ENCODE measurements at places on chromosomes 6 and 20.

DNA sequence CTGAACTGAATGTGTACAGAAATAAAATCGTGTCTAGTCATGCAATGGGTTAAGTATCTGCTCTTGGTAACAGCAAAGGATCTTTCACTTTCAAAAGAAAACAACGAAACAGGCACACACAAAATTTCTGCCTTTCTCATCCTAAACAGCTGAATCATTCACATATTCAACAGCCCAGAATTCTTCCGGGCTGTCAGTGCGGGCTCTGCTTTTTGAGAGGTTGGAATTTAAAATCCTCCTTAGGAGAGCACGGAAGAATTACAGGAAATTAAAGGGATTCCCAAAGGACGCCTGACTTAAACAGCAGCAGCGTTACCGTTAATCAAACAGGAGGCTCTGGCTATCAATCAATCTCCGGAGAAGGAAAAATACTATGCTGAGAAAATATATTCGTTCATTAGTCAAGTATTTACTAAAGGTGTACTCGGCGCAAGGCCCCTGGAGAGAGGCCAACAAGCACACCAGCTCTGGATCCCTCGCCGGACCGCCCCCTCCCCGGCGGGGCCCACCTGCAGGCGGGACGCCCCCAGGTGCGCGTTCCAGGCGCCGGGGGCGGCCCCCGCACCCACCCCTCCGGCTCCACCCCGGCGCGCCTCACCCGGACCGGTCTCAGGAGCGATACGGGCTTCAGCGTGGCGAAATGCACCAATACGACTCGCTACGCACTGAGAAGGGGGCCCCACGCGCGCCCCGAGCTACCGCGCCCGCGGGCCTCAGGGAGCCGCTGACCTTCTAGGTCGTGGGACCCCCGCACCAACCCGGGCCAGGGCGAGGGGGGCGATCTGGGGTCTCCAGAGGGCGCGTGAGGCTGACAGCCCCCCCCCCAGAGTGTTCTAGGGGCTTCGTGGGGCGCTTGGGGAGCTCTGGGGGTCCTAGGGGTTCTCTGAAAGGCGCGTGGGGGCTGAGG lies 1.0 kb downstream of the NAPB start:
- no peak for DNase-seq

DNA sequence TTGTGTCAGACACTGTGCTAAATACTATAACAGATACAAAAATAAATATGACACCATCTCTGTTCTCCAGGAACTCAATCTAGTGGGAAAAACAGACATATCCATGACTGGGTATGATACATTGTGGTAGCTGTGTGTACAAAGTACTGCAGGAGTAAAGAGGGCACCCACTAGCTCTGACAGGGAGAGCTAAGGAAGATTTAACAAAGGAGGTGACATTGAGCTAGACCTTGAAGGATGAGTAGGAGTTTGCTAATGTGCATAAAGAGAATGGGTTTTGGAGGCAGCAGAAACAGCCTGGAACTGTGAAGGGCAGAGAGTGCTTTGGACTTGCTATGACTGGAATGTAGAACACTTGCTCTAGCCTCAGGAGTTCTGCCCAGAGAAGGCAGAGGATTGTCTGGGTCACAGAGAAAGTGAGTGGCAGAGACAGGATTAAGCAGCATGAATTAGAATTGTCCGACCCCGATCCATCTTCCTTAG lies 14.4 kb downstream of the MMP24 start:
- DNase-seq = no peak

DNA sequence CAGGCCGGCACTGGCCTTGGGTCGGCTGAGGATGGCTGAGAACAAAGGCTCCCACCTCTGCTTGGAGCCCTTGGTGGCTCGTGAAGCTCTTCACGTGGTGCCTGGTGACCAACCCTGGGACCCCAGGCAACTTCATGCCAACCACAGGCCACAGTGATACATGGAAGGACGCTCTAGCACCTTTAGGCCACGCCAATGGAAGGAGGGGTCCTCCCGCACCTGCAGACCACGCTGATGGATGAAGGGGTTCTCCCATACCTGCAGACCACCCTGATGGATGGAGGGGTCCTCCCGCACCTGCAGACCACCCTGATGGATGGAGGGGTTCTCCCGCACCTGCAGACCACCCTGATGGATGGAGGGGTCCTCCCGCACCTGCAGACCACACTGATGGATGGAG lies 62.5 kb downstream of the ERMARD start:
- DNase-seq = no peak

DNA sequence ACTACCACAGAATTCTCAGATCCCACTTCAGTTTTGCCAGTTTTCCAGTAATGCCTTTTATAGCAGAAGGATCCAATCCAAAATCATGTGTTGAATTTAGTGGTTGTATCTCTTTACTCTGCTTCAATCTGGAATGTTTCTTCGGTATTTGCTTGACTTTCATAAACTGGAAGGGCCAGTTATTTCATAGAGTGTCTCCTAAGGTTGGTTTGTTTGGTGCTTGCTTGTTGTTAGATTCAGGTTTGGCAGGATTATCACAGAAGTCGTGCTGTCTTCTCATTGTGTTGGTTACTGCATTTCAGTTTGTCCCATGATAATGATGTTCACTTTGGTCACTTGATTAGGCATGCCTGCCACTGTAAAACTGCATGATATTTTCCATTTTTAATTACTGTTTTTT lies 45.7 kb downstream of the TMEM200A start:
- no peak for DNase-seq

DNA sequence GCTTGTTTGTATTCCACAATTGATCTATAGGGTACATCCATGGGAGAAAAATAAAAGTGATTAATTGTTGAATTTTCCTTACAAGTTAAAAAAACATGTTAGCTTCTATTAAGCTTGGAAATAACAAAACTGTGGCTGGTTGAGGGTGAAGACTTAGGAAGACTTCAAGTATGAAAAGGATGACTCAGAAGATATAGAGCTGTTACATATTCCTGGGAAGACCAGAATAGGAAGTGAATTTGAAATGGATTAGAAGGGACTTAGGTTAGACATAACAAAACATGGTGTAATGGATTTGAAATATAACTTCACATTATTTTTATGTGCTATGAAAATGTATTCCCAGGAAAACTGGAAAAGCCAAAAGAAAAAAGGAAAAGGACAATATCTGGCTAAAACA lies 732.2 kb downstream of the HDGFL1 start:
- no peak for DNase-seq
